SIG-M5 (cell line): ENCODE measurements at places on chromosomes 7 and 10.

GRCh38 chr7:8710124-8710523 is 276.7 kb downstream of the NXPH1 start:
- DNase-seq, result no peak

- no peak for DNase-seq
Measured at GRCh38 chr7:155459700-155460461, 2.0 kb downstream of the EN2 start.

- DNase-seq, result no peak
Measured at GRCh38 chr7:115526278-115526677, 504.3 kb downstream of the TFEC start.

GRCh38 chr10:109740436-109740835 is 182.9 kb downstream of the XPNPEP1 start:
- no peak for DNase-seq

GRCh38 chr10:99916776-99917175 is 93.0 kb downstream of the DNMBP start:
- DNase-seq, result no peak
